PC-3 (cell line): ENCODE measurements at places on chromosomes 3 and 15. TPM values are rescaled to one million over a fixed set of nuclear protein-coding genes. Genes with fewer than 3 reads are reported as not detected.
A peak's percentile ranks its signal among the peaks of the same experiment; 100 is the strongest.

DNA sequence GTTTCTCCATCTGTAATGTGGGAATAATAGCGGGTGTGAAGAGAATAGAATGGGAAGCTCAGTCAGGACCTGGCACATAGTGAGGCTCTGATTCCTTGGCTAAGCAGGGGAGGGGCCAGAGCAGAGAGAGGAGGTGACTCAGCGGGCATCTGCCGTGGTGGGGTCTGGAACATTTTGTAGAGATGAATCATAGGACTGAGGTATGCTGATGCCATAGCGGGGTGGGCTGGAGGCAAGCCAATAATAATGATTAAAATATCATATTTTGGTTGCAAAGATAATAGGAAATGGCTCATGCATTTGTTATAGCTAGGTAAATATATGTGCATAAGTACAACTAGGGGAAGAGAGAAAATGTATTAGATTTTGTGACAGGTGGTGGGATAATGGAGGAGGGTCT is 11.2 kb downstream of the TGM4 start:
- DNase-seq: peak; percentile 99

- DNase-seq: peak; percentile 93
These were observed 106.1 kb upstream of the COL8A1 start for GRCh38 chr3:99532246-99532645.

DNA sequence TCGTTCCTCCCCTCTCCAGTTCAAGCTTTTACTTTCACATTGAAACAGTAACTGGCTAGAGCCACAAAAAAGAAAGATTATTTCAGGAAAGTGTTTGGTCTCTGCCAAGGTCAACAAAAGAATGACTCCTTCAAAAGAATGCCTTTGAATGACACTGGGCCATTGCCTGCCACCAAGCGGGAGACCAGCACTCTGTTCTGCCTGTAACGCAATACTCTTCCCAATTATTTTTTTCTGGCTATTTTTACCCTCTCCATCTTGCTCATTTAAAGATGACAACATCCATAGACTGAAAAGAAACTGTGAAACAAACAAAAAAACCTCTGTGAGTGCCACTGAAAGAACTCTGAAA is 37.3 kb downstream of the EHHADH start:
- DNase-seq: no peak

DNA sequence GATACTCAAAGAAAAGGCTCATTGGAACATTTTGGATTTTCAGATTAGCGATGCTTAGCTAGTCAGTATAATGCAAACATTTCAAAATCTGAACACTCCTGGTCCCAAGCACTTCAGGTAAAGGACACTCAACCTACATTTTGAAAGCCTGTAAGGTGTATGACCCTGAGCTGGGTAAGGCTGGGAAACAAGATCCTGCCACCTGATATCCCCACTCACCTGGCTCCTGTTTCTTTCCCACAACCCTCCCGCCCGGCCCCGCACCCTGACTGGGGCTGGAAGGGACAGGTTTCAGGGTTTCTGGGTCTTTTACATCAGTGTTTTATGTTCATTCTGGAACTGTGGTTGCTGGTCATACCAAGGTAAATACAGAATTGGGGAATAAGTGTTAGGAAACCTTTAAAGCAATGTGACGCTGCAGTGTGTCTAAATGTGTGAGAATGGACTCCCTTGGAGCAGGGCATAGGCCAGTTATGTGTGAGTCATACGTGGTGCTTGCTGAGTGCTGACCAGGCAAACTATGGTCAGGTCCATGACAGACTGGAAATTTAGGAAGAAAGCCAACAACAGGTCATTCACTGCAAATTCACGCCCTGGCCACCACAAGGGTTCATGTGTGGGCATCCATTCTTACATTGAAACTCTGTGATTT is 22.9 kb downstream of the CTXND1 start:
- DNase-seq: peak; percentile 39

GRCh38 chr3:47565734-47566550 is 12.7 kb downstream of the CSPG5 start:
- DNase-seq: no peak

DNA sequence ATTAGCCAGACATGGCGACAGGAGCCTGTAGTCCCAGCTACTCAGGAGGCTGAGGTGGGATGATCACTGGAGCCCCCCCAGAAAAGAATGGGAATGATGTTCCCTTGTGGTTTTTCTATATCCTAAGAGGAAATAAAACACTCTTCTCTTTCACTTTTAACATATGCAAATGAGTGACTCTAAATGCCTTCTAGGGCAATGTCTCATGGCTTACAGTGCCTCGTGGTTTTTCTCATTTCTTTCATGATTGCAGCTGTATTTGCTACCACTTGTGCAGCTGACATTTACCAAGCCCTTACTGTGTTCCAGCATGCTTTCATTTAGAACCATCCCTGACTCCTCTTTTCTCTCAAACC is 26.4 kb downstream of the STOML1 start:
- DNase-seq: peak; percentile 49

GRCh38 chr15:47484997-47485396 is 232.3 kb upstream of the SEMA6D start:
- peak; percentile 55 for DNase-seq

DNA sequence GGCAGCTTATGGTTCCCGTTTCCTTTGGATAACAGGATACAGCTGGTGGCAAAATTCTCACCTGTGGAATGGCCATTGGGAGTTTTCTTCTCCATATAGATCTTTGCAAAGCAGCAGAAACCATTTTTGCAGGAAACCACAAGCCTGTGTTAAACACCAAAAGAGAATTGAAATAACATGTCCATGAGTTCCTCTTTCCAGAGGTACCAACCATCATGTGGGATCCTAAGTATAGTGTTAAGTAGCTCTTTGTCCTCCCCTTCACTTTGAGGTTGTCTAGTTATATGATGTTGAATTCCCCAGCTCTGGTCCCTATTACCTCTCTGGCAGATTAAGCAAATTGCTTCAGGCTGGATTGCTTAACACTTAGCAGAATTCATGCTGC is 94.9 kb downstream of the AKAP13 start:
- no peak for DNase-seq

- no peak for DNase-seq
These were observed 305.9 kb upstream of the RORA start for GRCh38 chr15:61534986-61535385.

DNA sequence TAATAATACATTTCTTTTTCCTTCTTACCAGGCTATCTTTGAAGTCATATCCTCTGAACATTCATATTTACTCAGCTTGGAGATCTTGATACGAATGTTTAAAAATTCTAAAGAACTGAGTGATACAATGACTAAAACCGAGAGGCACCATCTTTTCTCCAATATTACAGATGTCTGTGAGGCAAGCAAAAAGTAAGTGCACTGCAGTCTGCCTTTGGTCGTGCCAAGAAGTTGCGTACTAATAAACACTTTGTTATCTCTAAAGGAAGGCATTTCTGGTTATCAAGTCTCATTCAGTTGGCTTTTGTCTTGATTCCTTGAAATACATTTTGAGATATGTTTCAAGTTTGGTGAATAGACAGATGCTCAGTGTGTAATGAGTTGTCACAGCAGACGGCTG is 31.6 kb downstream of the ARHGEF26 start:
- no peak for DNase-seq

DNA sequence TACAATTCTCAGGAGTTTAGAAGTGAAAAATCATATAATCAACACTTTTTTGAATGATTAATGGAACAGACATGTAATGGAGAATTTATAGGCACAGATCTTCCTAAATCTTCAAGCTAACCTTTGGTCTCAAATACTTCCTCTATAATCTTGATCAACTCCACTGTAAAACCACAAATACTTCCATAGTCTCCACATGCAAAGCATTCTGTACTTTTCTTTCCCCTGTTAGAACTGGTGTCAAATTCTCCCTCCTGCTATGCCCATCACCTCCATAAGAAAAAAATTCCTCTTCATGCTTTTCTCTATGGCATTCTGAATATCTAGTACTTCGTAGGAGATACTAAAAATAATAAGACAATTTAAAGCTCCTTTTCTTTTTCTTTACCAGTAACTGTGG is 214.3 kb downstream of the ADAMTS9 start:
- DNase-seq: no peak

DNA sequence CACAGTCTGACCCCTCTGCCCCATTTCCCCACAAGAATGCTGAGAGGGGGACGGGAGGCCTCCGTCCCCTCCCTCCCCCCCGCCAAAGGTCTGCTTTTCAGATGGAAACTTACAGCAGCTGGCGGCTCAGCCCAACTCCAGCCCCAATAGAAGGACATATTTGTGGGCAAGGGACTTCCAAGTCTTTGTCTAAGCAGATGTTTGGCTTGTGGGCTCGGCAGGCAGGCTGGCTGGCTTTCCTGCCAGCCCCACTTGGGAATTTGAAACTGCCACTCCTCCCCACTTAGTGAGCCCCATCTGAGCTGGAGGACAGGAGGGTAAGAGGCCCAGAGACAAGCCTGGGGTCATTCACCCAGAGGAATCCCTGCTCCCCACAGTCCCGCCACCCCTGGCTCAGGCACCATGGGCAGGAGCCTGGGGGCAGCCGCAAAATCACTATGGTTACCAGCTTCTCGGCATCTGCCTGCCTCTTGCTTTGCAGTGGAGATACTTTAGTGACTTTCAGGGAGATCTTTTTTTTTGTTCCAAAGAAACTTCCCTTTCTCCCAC is 53.6 kb downstream of the LMCD1 start:
- no peak for DNase-seq

DNA sequence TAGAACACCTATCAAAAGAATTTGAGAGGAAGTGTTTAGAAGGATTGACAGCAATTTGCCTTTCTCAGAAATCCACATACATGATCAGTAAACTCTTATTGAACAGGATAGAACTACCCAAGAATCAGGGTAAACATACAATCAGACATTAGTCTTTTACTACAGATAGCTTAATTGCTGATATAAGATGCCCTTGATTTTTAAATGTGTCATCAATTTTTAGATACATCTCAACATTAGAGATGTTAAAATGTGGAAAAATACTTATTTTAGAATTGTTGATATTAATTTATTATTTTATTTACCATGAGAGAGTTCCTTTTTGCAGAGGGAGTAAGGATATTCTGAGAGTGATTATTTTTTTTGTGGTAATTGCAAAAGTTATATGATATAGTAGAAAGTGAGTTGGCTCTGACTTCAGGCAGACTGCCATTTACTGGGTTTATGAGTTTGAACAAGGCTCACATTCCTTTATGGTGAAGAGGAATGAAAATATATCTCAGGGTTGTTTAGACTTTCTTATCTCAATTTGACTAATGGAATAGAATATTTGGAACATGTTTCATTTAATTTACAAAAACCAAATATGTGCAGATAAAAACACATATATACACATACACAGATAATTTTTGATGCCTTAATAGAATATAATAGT is 302.8 kb upstream of the GOLIM4 start:
- peak; percentile 76 for DNase-seq

DNA sequence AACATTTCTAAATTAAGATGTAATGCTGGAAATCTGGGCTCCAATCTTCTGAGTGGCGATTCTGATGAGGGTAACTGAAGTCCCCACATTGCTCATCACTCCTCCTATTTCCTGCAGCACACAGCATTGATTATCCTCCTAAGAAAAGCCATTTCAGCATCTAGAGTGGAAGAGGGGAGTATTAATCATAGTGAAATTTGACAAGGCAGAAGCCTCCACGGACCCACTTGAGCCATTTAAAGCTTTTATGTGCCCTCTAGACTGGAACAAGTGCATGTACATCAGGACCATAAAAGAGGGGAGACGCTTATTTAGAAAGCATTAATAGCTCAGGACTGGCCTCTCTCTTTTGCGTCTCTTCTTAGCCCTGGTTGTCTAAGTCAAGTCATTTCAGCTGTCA is 25.8 kb downstream of the AQP9 start:
- no peak for DNase-seq

GRCh38 chr3:141915766-141916165 is 39.3 kb downstream of the ATP1B3 start:
- no peak for DNase-seq

The BOC gene
- 4.4 and 7.3 TPM in 2 replicates for total RNA-seq

The CCDC54 gene
- not detected in 2 replicates for total RNA-seq

The AADACL2 gene
- total RNA-seq: not detected in 2 replicates
